ENCODE measurements at places on chromosomes 2 and 18.
A peak's percentile ranks its signal among the peaks of the same experiment; 100 is the strongest.

- no peak for DNase-seq
Observed at GRCh38 chr2:221203125-221203524, 369.0 kb downstream of the EPHA4 start.

- DNase-seq, result no peak
Observed at GRCh38 chr2:20488782-20489181, 41.9 kb downstream of the RHOB start.

- no peak for DNase-seq
Observed at GRCh38 chr2:15804691-15805090, 135.7 kb upstream of the MYCN start.

DNA sequence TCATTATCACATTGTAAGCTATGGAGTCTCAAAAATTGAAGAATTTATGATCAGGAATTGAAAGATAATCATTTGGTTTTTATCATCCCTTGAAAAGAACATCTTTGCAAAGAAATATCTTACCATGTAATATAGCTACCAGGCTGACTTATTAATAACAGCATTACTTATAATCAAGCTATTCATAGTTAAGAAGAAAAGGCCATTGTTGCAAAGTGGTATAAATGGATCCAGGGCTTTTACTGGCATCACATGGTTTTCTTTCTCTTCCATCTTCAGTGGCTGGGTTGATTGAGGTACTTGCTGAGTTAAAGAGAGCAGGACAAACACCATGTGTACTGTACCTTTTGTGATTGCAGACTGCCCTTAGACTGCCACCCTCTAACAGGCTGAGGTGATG lies 39.6 kb downstream of the MFSD6 start:
- no peak for DNase-seq

- no peak for DNase-seq
Observed at GRCh38 chr2:30789670-30790210, 17.5 kb downstream of the CAPN13 start.

GRCh38 chr2:64622443-64623241 lies 31.1 kb downstream of the SERTAD2 start:
- DNase-seq, result no peak

DNA sequence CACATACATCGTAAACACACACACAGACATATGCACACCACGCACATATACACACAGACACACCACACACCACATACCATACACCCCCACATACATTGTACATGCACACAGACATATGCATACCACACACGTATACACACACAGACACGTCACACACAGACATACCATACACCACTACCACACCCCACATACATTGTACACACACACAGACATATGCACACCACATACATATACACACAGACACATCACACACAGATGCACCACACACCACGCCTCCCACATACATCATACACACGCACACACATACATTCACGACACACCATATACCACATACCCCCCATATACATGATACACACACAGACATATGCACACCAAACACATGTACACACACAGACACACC lies 58.4 kb downstream of the KIF5C start:
- DNase-seq, result no peak

GRCh38 chr2:212815453-212815852 lies 276.9 kb upstream of the ERBB4 start:
- DNase-seq, result peak; percentile 3

GRCh38 chr2:102304711-102305611 lies 6.4 kb upstream of the IL1RL1 start:
- DNase-seq, result no peak

GRCh38 chr2:229206548-229206947 lies 64.5 kb downstream of the PID1 start:
- DNase-seq, result no peak

DNA sequence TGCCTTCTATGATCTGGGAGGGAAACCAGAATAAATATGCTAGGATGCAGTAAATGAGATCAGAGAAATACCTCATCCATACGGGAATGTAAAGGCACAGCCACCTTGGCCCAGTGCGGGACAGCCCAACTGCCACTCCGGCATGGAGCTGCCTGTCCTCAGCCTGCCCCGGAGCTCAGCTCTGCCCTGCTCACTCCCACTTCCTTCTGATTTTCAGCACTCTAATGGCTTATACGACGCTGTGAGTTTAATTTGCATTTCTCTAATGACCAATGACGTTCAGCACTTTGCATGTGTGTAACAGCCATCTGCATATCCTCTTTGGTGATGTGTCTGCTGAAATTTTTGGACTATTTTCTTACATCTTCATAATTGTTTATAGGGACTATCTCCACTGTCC lies 172.5 kb upstream of the RAB6C start:
- DNase-seq, result no peak

DNA sequence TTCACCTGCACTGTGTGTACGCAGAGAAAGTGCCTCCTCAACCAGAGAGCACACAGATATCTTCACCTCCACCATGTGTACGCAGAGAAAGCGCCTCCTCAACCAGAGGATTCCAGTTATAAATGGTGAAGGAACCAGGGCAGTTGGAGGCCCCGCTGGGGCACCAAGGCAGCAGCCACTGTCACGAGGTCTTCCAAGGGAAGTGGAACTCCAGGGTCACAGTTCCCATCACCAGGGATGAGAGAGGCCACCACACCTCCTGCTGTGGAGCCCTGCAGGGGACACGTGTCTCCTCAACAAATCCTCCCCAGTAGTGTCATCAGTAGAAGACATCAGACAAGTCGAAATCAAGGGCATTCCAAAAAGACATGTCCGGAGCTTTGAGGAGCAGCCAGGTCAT lies 28.2 kb upstream of the NFATC1 start:
- DNase-seq, result no peak

DNA sequence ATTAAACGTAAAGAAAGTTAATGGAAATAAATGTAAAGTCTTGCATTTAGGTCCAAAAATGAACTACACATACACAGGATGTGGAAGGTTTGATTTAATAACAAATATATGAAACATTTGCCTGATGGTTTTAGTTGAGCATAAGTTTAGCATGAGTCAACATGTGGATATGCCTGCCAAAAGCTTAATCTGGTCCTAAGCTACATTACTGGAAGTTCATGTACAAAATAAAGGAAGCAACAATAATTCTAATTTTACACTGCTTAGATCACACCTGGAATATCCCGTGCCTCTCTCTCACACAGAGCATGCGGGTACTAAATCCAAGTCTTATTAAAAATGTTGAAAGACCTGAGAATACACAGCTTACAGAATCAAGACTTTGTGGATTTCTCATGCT lies 276.5 kb upstream of the NRP2 start:
- no peak for DNase-seq

DNA sequence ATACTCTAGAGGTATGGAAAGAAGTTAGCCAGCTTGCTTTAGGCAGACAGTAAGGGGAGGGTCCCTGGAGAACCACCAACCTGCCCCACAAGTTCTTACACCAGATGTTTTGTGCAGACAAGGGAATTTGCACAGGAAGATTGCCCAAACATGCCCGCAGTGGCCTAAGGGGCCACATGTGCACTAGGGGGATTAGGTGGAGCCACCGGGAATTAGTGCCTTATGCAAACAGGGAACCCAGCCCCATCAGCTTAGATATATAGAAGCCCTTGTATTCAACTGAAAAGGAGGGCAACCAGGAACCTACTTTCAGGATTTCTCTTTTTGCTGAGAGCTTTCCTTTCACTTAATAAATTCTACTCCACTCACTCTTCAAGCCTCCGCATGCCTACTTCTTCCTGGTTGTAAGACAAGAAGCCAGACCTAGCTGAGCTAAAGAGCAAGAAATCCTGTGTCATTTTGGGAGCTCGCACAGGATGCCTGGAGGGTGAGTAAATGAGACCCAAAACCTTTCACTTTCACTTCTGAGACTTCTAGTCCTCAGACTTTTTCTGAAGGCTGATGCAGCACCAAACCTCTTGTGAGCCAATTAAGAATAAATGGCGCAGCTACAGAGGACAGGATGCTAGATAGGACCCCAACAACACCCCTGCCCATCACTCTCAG lies 146.3 kb downstream of the GCA start:
- DNase-seq, result no peak

DNA sequence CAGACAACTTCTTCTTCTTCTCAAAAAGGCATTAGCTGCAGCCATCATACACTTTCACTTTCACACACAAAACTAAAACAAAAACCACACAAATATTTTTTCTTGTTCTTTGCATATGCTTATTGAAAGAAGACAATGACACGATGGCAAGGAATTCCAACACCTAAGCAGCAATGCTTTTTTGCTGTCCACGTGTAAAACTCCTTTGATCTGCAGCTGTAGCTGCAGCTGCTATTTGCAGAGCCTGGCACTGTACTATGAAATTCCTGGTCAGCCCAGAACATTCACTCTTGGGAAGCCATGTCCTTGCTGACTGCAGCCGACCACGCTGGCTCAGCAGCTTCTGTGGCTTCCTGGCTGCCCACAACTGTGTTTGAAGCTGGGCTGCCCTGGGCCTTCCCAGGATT lies 316.2 kb downstream of the CDH2 start:
- no peak for DNase-seq

DNA sequence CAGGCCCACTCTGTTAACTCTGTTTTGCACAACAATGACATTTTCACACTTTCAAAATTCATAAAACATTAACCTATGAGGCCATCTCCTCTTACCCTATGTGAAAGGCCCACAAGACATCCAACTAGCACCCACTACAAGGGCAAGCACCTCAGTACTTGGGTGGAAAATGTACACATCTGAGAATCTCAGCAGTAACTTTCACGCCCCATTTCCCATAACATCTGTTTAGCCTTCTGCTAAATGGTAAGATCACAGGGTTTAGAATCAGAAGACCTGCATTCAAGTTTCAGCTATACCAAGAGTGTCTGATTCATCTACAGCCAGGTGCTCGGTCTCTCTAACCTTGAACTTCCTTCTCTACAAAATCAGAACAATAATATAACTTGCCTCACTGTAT lies 89.2 kb downstream of the SP100 start:
- DNase-seq, result no peak

- DNase-seq, result no peak
Observed at GRCh38 chr2:65292461-65293011, 64.9 kb downstream of the ACTR2 start.

DNA sequence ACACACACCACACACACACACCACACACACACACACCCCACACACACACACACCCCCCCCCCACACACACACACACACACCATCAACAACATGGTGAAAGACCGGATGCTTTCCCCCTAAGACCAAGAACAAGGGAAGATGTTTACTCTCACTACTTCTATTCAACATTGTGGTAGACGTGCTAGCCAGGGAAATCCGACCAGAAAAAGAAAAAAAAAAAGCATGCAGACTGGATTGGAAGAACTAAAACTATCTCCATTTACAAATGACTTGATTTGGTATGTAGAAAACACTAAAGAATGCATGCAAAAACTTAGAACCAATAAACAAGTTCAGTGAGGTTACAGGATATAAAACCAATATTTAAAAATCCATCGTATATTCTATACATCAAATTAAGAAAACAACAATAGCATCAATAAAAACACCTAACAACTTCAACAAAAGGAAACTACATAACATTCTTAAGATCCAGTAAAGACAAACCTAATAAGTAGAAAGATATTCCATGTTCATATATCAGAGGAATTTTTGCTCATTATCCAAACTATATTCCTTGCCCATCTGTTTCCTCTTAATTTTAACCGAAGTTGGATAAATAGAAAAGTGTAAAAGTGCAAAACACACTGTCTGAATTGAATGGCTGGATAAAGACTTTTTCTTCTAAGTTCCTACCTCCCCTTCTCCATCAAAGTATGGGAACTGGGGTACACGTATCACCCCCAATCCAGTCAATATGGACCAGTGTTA lies 51.5 kb upstream of the RNU4ATAC start:
- DNase-seq, result no peak

DNA sequence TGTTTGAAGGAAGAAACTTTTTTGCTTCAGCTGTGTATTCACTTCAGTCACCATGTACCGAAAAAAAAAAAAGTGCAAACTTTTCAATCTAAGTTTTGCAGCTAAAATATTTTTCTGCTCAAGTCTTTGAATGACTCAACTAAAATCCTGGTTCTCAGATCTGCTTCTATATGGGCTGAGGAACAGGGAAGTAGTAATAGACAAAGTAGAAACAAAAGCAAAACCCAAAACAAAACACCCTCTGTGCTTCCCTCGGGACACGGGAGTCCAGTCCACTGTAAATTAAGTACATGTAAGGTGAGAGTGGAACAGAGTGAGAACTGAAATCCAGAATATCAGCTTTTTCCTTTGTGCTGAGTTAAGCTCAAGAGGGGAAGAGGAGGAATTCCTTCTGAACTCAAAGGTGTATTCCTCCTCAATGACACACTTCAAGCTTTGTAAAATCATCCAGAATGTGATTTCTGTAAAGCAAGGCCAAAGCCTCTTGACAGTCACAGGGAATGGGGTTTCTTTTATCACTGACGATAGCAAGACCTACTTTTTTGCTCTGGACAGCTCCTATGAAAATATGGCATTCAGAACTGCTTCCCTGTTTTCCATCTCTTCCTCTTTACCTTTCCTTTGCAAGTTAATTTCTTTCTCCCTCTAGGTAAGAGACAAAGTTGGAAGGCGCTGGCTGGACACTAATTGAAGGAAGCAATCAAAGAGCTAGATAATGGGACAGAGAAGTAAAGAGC lies 433.5 kb upstream of the MMADHC start:
- no peak for DNase-seq

DNA sequence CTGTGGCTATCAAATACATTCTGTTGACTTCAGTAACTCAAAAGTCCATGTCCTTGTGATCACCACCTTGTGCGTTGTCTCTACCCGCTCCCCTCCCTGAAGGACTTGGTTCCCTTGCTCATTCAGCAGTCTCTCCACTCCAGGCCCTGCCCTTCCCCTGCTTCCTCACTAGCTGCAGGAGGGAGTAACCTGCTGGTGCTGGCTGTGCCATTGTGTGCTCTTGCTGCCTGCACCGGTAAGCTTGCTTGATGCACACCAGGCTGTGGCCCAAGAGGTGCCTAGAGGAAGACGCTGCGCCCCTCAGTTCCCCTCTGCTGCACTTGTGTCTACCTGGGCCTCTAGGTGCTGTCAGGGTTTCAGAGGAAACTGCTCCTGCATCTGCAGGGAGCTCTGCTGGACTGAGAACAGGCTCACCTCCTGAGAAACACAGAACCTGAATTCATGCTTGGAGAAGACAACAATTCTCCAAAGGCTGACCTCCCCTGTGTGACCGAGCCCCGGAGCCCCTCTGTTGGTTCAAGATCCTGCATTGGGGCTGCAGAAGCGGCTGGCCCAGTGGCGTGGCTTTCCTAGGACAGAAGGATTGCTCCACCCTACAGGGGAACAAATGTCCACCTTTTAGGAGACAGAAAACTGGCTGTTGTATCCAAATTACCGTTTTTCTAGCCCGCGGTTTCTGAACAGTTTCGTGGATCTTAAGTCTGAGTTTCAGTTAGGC lies 33.6 kb downstream of the PTPRM start:
- DNase-seq, result no peak

DNA sequence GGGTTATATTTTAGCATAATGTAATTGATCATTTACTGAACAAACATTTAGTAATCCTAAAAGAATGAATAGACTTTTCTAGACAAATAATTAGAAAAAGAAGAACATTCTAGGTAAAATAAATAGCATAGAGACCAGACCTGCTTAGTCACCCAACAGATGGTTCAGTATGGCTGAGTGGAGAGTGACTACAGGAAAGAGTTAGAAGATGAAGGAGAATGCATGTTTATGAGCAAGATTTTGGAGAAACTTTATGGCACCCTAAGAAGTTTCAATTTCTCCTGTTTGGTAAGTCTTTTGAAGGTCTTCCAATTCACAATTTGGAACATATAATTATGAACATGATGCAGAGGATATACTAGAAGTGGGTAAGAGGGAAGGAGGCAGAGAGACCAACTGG lies 32.9 kb downstream of the FAP start:
- no peak for DNase-seq

- no peak for DNase-seq
Observed at GRCh38 chr2:183519371-183520056, 395.3 kb downstream of the NUP35 start.

Data from activated T-cell treated with anti-CD3 and anti-CD28 coated beads for 48 hours (primary cell).